Choroid plexus epithelial cell (primary cell): ENCODE measurements at places on chromosomes 7 and 10.

DNA sequence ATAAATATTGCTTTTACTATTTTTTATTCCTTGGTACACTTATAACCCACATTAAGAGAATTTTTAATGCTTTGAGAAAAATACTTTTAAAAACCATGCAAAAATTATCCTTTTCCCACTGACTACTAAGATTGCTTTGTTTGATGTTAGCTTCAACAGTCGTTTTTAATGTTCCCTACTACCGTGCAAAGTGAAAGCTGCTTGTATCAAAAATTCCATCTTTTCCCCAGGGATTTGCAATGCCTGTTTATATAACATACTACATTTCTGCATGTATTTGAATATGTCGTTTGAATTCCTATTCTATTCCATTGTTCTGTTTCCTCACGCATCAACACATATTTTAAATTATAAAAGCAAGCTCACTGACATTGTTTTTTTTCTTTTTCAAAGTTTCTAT lies 54.4 kb downstream of the TFPI2 start:
- DNase-seq, result peak; percentile 48

DNA sequence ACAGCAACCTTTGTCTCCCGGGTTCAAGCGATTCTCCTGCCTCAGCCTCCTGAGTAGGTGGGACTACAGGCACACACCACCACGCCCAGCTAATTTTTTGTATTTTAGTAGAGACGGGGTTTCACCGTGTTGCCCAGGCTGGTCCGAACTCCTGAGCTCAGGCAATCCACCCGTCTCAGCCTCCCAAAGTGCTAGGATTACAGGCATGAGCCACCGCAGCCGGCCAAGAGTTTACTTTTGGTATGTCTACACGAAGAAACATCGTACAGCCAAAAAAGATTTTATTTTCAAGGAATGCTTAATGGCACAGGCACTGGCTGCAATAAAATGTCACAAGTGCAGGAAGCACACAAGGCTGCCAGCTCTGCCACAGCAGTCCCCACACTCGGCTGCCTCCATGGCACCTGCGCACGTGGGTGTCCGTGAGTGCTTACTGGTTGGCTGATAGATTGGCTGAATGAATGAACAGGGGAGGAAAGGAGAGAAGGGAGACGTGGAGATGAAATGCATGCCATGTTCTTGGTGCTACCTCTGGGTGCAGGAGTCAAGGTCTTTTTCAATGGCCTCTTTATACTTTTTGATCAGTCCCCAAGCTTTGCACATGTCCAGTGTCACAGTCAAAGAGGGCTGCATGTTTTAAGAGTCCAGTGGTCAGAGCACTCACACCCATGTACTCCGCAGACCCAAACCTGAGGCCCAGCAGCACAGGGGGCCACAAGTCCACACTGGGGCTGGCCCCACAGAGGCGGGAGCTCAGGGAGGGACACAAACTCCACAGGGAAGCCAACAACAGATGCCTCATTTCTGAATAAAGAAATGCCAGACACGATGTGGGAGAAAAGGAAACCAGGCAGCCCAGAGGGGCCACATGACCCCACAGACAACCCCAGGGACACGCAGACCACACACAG lies 198.2 kb downstream of the MAD1L1 start:
- DNase-seq, result no peak

DNA sequence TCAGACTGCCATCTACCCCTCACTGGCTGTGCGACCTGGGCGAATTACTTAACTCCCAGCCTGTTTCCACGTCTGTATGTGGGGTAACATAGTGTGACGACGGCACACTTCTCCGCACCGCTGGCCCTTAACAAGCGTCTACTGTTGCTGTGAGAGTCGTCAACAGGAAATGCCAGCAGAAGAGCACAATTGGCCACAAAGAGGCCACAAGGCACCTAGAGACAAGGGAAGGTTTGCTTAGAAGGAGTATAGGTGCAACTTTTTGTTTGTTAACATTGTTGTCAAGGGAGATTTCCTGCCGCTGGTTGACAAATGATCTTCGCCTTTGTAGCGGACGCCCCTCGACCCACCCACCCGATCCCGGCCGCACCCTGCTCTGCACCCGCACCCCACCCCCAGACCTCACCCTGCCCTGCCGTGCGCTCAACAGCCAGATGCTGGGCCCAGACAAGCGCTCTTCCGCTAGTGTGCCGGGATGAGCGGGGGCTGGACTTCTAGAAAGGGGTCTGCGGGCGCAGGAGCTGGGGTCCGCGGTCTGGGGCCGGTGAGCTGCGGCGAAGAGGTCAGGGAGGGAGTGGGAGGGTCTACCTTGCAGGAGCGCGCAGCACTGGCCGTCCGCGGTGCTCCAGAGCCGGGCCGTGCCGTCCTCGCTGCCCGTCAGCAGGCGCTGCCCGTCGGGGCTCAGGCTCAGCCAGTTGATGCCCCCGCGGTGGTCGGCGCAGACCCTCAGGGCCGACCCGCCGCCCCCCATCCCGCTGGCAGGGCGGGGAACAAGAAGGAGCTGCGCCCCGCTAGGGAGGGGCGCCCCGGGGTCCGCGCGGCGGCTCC lies 785 bp downstream of the WDR86 start:
- DNase-seq, result peak; percentile 68

GRCh38 chr10:126536148-126536547 lies 134.3 kb downstream of the C10orf90 start:
- peak; percentile 43 for DNase-seq

- peak; percentile 14 for DNase-seq
Measured at GRCh38 chr10:9860045-9860444, 1157.6 kb upstream of the CELF2 start.

- DNase-seq, result peak; percentile 44
Measured at GRCh38 chr10:127423218-127423915, 125.7 kb upstream of the NPS start.

DNA sequence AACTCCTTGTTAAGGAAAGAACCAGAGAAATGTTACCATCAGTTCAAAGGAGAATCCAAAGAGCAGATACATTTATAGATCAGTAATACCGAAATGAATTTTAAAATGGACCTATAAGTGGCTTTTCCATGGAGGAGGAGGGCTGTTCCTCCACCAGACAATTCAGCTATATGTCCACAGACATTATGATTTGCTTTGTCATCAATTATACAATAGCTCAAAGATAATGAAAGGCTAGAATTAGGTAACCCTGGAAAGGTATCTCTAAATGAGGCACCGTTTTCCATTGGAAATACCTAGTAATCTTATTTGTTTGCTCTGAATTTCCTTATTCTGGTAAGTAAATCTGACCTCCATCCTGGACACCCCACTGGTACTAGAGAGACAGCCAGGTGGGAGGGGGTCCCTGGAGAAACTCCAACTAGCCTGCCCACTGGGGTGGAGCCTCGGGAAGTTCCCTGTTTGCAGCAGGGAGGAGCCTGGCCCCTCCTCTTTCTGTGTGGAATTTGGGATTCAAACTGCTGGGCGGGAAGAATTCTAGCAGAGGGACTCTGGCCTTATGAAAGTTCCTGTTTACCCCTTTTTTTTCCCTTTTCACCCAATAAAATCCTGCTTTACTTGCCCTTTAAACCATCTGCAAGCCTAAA lies 218.0 kb downstream of the PHF14 start:
- DNase-seq, result no peak

- no peak for DNase-seq
Measured at GRCh38 chr10:124384591-124385190, 34.0 kb downstream of the OAT start.

DNA sequence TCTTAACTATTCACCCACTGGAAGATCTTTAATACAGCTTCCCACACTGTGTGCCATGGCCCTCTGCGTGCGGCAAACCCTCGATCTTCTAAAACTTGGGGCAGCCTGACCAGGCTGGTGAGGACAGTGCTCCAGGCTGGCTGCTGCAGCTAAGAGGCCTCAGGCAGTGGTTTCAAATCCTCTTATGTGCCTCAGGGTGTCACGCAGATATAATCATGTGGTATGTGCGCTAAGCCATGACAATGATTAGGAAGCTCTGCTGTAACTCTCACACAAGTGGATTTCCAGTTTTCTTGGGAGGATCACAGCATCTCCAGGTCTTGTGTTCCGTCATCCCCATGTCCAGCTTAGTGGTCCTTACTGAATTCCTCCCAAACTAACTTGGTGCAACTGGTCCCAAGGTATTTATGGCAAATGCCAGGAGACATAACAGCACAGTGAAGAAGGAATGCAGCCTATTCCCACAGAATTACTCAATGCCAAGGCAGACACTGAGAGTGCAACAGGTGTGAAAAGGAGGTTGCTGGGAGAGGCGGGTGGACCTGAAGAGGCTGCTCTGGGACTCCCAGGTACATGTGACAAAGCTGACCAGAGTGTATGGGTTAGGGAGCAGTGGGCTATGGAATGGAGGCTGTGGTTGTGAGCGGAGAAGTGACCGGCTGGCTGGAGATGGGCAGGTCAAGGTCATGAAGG lies 2.3 kb downstream of the HPS1 start:
- DNase-seq, result no peak

DNA sequence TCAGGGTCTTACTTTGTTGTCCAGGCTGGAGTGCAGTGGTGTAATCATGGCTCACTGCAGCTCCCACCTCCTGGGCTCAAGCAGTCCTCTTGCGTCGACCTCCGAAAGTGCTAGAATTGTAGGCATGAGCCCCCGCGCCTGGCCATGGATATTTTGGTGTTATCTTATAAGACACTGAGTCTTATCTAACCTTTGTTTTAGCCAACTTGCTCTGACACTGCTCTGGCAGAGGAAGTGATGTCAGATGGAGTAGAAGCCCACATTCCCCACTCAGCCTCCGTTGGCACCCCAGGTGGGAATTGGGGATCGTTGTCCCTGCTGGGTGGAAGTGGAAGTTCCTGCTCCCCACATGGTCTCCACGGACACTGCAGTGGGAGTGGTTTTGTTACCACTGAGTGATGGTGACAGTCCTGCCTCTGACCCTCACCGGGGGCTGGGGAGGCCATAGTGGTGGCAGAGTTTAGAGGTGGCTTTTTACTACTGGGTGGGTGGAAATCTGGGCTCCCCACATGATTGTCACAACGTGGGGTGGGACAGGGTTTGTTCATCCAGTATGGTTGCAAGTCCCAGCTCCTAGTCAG lies 98.9 kb downstream of the ANKRD61 start:
- no peak for DNase-seq

DNA sequence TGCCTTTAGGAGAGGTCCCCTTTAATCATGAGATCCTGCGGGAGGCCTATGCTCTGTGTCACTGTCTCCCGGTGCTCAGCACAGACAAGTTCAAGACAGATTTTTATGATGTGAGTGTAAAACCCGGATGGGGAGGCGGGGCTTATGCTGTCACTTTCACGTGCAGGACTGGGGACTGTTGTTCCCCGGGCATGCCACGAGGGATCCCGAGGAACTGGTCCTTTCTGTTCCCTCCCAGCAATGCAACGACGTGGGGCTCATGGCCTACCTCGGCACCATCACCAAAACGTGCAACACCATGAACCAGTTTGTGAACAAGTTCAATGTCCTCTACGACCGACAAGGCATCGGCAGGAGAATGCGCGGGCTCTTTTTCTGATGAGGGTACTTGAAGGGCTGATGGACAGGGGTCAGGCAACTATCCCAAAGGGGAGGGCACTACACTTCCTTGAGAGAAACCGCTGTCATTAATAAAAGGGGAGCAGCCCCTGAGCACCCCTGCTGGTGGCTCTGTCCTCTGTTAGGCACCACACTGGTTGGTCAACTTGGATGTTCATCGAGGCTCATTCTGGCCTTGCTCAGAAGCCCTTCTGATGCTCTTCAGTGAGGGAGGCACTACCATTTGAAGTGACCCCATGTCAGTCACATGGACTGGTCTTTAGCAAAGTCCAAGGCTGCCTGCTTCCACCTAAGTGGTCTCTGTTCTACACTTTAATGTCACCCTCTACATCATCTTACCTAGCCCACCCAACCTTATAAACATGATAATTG lies 2.8 kb downstream of the COPS6 start:
- no peak for DNase-seq

DNA sequence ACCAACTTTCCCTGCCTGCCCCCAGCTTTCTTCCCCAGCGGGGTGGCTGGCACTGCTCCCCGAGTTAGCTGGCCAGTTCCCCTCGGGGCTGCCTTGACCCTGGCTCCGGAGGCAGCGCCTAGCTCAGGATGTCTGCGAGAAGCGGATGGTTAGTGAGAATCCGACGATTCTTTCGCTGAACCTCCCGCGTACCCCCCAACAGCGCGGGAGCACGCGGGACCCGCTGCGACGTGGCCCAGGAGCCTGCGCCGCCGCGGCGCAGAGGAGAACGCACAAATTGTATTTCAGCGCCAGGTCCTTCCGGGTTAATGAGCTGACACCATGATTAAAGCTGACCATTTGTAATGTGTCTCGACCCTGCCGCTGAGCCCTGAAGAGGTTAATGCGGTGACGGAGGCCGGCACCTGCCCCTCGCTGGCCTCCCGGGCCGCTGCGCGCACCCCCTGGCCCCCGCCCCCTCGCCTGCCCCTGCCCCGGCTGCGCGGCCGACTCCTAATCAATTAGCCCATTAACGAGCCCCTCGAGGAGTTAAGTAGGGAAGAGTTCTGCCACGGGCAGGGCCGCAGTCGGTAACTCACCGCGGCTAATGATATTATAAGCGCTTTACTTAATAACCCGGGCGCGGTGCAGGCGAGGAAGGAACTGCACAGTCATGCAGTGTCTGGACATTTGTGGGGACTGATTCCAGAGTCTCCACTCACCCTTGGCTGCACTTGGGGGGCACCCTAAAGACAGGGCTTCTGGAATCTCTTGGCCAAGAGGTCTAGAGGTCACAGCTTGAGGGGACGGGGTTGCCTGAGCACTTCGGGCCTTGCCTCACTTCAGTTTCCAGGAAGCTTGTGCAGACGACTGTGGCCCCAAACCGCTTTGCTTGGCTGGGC lies 1.7 kb upstream of the HMX2 start:
- no peak for DNase-seq

- DNase-seq, result no peak
Measured at GRCh38 chr10:123938890-123939289, 47.3 kb upstream of the CPXM2 start.

DNA sequence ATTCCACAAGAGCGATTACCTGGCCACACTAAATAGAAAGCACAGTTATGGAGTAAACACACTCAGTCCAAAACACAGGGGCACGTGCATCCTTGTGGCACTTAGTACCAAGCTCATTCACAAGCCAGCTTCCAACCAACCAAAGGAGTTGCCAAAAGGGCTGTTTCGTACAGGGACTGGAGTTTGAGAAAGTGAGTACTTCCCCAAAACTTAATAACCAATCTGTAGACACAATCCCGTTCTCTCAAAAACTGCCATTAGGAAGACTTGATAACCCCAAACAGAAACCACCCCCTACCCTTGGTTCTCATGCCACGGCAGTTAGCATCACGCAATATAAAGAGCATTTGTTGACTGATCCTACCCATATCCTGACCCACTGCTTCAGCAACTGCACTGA lies 166.2 kb upstream of the ASAH2 start:
- DNase-seq, result no peak

GRCh38 chr10:11335167-11335652 lies 276.2 kb downstream of the USP6NL start:
- peak; percentile 61 for DNase-seq

- DNase-seq, result no peak
Measured at GRCh38 chr10:51366044-51366443, 291.8 kb downstream of the PRKG1 start.

- no peak for DNase-seq
Measured at GRCh38 chr10:119166118-119166500, 595 bp upstream of the SFXN4 start.
